ENCODE measurements at places on chromosomes 1 and 21.

GRCh38 chr1:61477301-61477700 is 247.6 kb downstream of the TM2D1 start:
- no peak for DNase-seq

GRCh38 chr1:6971048-6971447 is 185.8 kb downstream of the CAMTA1 start:
- no peak for DNase-seq

GRCh38 chr1:170698301-170699275 is 34.7 kb downstream of the PRRX1 start:
- no peak for DNase-seq

GRCh38 chr1:26203642-26204318 is 13.4 kb downstream of the CATSPER4 start:
- no peak for DNase-seq

DNA sequence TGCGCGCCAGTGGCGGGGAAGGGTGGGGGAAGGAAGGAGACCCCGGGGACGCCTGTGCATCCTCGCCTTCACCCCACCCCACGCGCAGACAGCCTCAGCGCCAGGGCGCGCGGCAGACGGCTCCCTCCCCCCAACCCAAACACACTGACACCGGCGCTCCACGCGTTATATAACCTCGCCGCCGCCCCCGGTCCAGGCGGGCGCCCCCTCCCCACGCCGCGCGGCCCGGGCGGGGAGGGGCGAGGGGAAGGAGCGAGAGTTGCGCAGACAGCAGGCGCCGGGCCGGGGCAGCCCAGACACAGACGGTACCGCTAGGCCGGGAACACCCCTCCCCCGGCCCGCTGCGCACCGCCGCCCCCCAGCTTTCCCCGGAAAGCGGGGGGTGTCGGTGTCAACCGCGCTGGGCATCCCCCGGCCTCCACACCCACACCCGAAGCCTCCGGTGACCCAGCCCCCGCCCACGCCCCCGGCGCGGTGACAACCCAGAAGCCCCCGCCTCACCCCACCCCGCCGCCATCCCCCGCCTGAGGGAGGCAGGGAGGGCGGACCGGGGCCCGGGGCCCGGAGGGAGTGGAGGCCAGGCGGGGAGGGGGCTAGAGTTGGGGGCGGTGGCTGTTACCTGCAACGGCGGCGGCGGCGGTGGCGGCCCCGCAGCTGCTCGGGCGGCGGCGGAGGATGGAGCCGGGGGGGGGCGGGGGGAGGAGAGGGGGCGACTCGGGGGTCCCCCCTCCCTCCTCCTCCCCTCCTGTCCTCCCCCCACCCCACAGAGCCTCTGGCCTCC is 432 bp downstream of the AKT3 start:
- peak; percentile 54 for DNase-seq

DNA sequence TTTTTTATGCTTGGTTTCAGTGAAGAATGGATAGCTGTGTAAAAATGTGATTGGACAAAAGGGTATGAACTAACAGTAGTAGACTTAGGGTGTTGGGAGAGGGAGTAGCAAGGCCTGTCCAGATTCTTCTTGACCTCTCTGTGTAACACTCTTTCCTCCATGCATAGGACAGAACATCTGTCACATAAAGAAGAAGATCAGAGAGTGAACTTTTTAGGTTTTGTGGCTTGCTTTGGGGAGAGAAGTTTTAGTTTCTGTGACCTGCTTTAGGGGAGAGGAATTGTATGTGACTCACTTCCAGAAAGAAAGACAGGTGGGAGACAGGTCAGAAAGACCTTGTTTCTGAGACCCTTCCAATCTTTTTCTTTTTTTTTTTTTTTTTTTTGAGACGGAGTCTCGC is 27.3 kb upstream of the LRRC52 start:
- no peak for DNase-seq

DNA sequence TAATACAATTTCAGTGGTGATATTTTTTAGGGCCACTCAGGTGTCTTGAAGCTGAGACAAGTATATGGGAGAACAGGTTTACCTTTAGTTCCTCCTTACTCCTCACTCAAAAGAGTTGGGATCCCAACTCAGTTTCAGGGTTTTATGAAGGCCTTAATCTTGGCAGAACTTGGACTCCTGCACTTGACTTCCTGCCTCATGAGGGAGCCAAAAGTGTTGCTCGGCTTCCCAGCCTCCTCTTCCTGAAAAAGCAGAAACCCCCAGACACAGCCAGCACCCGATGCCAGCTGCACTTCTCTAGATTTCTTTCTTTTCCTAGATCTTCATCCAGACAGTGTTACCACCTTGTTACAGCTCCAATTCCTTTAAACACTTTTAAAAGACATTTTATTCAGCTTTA is 70.8 kb upstream of the TMPRSS2 start:
- no peak for DNase-seq

GRCh38 chr1:21154717-21155116 is 22.0 kb downstream of the EIF4G3 start:
- no peak for DNase-seq

GRCh38 chr1:44542420-44543063 is 131.7 kb downstream of the TMEM53 start:
- no peak for DNase-seq

- no peak for DNase-seq
Measured at GRCh38 chr1:56434740-56435139, 144.6 kb downstream of the PLPP3 start.

DNA sequence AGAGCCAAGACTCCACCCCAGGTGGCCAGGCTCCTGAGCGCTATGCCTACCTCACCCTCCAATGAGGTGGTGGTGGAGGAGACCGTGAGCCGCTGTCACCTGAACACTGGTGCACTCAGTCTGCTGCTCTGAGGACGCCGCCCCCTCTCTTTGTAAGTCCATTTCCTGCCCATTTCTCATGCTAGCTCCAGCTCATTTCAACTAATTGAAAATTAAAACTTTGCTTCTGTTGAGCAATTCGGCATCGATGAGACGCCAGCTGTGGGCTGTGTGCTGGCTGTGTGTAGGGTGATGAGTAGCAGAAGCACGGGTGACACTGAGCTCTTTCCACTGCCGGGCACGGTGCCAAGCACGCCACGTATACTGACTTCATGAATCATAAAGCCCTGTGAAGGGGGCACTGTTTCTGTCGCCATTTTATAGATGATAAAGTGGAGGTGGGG is 11.2 kb downstream of the TNFRSF1B start:
- no peak for DNase-seq

- DNase-seq: no peak
Measured at GRCh38 chr21:45891388-45892155, 90.0 kb upstream of the COL6A1 start.

- no peak for DNase-seq
Measured at GRCh38 chr1:234621127-234621468, 11.1 kb upstream of the IRF2BP2 start.

- no peak for DNase-seq
Measured at GRCh38 chr1:186443638-186444037, 17.3 kb downstream of the PDC start.

GRCh38 chr21:34320011-34320410 is 43.8 kb upstream of the KCNE2 start:
- no peak for DNase-seq

- no peak for DNase-seq
Measured at GRCh38 chr1:18597160-18598042, 33.2 kb upstream of the PAX7 start.

DNA sequence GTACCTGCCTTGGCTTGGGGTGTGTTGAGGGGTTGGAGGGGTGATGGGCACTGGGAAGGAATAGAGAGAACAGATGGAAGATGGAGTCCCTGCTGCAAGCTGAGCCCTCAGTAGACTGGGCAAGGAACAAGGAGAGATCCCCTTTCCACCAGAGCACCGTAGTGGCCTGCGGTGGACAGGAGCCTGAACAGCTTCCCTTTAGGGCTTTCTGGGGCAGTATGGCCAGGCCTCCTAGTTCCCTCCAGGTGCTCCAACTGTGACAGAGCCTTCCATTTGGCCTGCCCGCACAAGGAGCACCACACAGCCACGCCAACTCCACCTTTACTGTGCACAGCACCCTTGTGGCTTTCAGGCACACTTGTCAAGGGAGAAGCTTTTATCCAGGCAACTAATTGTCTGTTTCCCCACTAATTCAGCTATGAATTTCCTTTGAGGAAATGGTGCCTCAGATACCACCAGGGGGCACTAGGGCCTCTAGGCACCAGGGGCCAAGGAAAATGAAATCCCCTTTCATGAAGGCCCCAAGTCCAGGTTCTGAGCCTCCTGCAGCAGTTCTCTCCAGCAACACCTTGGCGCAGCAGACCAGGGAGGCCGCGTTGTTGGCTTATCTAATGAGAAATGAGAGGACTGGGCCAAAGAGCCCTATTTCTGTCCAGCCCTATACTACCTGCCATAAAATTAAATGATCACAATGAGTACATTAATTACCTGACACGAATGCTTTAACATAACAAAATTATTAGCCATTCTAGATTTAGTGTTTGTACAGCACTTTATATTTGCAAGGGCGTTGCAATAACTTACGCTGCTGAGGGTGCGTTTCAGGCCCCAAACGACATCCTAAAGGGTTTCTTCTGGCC is 23.1 kb upstream of the ERI3 start:
- peak; percentile 13 for DNase-seq

- DNase-seq: no peak
Measured at GRCh38 chr1:40753142-40753882, 30.3 kb upstream of the KCNQ4 start.

DNA sequence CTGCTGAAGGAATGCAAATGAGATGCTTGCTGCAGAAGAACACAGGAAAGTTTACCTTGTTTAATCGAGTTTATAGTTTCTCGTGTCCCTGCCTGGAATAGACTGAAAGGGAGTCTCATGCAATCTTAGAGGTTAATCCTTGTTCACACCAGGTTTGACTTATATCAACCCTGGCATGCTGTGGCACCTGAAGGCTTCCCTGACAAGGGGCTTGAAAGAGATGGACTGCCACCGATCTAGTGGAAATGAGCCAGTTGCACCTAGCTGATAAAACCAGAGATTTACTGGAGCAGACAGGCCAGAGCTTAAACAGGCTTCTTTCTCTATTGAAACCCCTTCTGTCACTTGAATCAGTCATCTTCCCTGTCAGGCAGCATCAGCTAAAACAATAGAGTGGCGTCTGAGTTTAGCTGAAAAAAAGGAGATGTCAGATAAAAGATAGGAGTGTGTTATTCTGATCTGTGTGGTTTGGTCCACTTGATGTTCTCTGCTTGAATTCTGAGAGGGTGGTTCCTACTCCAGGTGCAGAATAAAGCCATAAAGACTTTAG is 349.7 kb downstream of the RWDD3 start:
- no peak for DNase-seq

DNA sequence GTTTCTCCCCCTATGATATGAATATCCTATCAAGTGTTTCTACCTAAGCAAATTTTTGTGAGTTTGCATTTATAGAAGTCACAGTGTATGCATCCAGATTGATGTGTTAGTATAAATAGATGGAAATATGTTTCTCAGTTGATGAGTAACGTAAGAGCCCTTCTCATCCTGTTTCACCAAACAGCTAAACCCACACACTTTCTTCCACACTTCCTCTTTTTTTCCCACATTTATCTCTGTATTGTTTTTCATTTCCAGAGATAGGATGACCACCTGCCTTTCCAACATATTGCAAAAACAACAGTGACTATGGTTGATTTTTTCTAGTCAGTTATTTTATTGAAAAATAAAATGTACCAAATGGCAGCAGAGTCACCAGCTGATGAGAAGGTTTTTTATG is 490.1 kb downstream of the NEGR1 start:
- DNase-seq: no peak

DNA sequence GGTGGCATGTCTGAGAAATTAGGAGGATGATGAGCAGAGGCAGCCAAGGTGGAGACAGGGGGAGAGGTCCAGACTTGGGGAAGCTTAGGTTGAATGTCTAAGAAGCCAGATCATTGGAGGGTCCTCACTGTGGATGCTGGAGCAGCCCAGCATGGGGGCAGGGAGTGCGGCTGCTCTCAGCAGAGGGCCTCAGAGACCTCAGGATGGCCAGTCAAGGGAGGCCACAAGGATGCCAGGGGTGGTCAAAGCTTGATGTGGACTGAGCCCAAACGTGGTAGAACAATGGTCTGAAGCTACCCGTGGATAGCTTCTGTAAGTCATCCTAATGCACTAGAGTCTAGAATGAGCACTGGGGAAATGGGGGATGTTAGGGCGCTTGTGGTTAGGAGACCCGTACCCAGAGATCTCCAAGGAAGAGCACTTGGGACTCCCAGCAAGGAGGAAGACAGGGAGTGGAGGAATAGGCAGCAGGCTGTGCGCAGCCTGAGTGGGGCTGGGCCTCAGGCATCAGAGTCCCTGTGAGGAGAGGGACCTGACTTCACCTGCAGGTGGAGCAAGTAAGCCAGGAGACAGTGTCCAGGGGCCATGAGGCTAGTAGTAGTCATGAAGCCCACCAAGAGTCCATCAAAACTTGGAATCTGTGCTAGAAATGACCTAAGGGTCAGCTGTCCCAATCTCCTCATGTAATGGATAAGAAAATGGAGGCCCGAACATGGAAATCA is 4.3 kb upstream of the S100A9 start:
- DNase-seq: no peak

DNA sequence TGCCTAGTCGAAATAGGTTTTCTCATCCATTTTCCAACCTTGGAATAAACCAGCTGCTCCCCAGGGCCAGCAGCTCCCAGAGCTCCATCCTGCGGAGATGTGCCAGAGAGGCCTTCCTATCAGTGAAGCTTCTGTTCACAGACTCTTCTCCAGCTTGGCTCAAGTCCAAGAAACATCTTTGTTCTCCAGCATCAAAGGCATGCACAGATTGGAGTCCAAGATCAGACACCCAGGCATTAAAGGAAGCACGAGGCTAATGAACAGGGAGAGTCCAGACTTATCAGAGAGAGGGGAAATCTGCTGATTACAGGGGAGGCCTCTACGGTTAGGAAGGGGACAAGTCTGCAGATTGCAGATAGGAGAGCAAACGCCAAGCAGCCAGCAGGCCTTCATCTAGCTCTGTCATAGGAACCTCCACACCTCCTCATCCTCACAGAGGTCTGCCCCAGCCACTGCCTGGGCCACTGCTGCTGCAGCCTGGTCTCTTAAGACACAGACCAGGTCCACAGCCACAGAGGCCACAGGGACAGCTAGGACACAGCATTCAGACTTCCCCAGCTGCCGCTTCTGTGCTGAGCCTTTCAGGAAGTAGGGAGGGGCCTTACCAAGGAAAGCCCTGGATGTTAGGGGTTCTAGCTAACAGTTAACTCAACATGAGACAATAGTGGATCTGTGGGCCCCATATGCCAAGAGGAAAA is 3.4 kb downstream of the PRR9 start:
- no peak for DNase-seq

- DNase-seq: no peak
Measured at GRCh38 chr1:236520445-236521005, 3.3 kb upstream of the LGALS8 start.

GRCh38 chr1:99326215-99326949 is 62.1 kb downstream of the PLPPR4 start:
- no peak for DNase-seq
